ENCODE measurements at places on chromosomes 4 and X. TPM values are rescaled to one million over a fixed set of nuclear protein-coding genes. Genes with fewer than 3 reads are reported as not detected.

AFF2 gene
- total RNA-seq: not detected

NUDT10 gene
- total RNA-seq: 1.3 TPM

RASL11B gene
- total RNA-seq: 1.3 TPM

C4orf50 gene
- total RNA-seq: not detected

TMEM31 gene
- total RNA-seq: 0.32 TPM

TLR10 gene
- not detected for total RNA-seq

Measured in fibroblast of villous mesenchyme (primary cell).